ENCODE measurements at places on chromosomes 5 and 9. TPM values are rescaled to one million over a fixed set of nuclear protein-coding genes. Genes with fewer than 3 reads are reported as not detected.

Gene TMC1
- total RNA-seq, result not detected

GRCh38 chr9:86324308-86324707, 29.9 kb downstream of the TUT7 start:
- no peaks in the 10 kb centered on the region for H3K27me3 ChIP-seq
- H3K36me3 ChIP-seq, result peaks cover 65% of the 10 kb centered on the region
- no peaks in the 10 kb centered on the region for H3K4me1 ChIP-seq
- DNase-seq, result no peak
- no peak overlapping the region for H3K27ac ChIP-seq

Gene BTNL3
- not detected for total RNA-seq

DNA sequence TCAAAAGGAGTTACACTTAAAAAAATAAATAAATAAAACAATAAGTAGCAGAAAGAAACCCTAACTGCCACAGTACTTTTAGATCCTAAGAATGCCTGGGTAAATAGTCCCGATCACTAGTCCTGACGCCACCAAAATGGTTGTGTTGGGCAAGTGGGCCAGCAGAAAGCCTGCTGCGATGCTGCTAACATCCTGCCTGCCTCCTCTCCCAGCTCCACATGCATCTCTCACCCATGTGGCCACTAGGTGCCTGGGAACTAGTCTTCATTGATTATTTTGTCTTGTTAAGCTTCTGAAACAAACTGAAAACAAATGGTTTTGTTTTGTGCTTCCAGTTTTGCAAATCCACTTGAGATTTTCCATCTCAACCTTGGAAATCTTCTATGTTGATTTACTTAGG, 54.4 kb upstream of the TRAF1 start:
- H3K4me1 ChIP-seq, result no peaks in the 10 kb centered on the region
- no peak overlapping the region for H3K27ac ChIP-seq
- H3K27me3 ChIP-seq, result no peaks in the 10 kb centered on the region

DNA sequence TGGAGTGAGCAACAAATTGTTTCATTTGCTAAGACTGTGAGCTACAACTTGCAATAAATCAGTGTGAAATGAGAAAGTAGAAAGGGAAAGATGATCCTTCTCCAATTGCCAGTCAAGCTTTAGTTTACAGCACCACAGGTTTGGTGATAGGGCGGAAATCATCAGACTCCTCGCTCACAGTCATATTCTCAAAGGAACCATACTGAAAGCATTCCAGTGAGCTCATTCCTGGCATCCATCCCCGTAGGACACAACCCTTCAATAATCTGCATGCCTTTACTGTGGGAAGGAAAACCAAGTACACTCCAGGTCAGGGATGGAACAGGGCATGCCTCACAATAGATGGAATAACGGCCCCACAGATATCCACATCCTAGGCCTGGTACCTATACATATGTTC, 80.7 kb downstream of the FSTL4 start:
- no peaks in the 10 kb centered on the region for H3K27me3 ChIP-seq
- no peak overlapping the region for H3K4me3 ChIP-seq
- no peaks in the 10 kb centered on the region for H3K4me1 ChIP-seq
- H3K27ac ChIP-seq, result no peak overlapping the region

Gene TLX3
- not detected for total RNA-seq

GRCh38 chr5:156543348-156544145, 216.6 kb downstream of the SGCD start:
- no peak overlapping the region for H3K4me3 ChIP-seq
- no peaks in the 10 kb centered on the region for H3K27me3 ChIP-seq
- no peak for DNase-seq

DNA sequence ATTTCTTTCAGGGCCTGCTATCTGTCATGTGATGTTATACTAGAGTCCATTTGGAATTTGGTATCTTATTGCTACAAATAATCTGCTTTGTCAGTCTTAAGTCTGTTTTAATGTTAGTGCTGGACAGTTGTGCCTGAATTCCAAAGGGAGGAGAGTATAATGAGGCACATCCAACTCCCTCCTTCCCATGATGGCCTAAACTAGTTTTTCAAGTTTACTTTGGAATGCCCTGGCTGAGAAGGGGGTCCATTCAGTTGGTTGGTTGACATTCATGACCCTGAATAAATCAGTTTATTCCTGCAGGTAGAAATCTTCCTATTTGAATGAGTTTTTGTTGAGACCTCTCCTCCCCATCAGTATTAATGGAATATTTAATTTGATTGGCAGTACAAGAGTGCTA, 9.4 kb upstream of the LRRTM2 start:
- H3K36me3 ChIP-seq, result peaks cover 5% of the 10 kb centered on the region
- no peaks in the 10 kb centered on the region for H3K4me1 ChIP-seq
- no peaks in the 10 kb centered on the region for H3K27me3 ChIP-seq

DNA sequence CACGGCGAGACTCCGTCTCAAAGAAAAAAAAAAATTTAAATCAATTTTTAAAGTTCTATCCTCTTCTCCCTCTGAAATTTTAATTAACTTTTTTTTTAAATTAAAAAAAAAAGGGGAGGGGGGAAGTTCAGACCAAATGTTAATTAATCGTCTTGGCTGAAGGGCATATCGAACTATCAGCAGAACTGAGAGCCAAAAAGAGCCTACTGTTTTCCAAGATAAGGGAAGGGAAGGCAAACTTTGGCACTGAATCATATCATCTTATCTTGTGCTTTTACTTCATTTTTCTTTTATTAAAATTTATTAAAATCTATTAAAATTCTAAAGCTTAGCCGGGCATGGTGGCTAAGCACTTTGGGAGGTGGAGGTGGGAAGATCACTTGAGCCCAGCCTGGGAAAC, 45.9 kb upstream of the MTMR12 start:
- no peak for DNase-seq
- no peaks in the 10 kb centered on the region for H3K4me1 ChIP-seq
- no peak overlapping the region for H3K27ac ChIP-seq
- H3K36me3 ChIP-seq, result peaks cover 17% of the 10 kb centered on the region
- H3K4me3 ChIP-seq, result no peak overlapping the region

- H3K36me3 ChIP-seq, result no peaks in the 10 kb centered on the region
- H3K4me1 ChIP-seq, result peaks cover 5% of the 10 kb centered on the region
- H3K27ac ChIP-seq, result no peak overlapping the region
- H3K27me3 ChIP-seq, result no peaks in the 10 kb centered on the region
- no peak for DNase-seq
These were observed 15.7 kb downstream of the NACC2 start for GRCh38 chr9:136079211-136079915.

Gene FCHSD1
- 33.7 TPM for total RNA-seq

Gene LHX3
- not detected for total RNA-seq

GRCh38 chr9:12554636-12555035, 138.5 kb upstream of the TYRP1 start:
- no peak overlapping the region for H3K27ac ChIP-seq
- H3K4me3 ChIP-seq, result no peak overlapping the region
- no peaks in the 10 kb centered on the region for H3K27me3 ChIP-seq
- DNase-seq, result no peak
- no peaks in the 10 kb centered on the region for H3K4me1 ChIP-seq

DNA sequence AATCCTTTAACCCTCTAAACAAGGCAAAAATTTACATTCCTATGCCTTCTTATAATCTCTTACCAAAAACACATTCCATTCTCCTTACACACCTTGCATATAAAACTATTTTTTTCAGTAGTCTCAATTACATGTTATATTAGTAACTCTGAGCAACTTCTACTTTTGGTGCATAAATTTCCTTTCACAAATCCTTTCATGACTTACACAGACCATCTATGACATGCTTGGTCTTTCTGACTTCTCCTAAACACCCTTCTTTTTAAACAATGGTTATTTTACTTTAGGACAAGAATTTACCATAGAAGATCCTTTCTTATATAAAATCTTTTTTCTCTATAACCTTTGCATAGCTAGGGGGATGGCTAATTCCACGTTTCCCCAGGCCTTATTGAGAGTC, 208.0 kb upstream of the ARRDC3 start:
- no peaks in the 10 kb centered on the region for H3K27me3 ChIP-seq
- DNase-seq, result no peak

DNA sequence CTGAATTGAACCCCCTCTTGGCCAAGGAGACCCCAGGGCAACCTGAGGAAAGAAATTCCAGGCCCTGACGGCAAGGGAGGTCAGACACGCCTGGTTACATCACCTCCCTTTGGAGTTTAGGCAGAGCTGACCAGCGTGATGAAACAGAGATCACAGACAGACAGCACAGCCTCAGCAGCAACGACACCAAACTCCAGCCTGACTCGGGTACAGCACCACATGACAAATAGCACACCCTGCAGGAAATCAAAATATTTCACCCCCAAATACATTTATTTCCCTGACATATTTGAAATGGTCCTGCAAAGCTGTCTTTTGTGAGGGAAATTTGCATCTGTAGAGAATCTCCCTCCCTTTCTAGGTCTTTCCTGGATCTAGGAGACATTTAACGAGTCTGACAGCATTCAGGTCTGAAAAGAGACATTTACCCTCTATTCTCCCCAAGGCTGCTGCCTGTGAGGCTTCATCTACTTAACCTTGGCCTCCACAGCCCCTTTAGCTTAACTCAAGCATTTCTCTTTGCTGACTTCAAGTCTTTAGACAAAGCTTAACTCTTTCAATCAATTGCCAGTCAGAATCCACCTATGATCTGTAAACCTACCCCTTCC, 2.6 kb downstream of the QSOX2 start:
- no peaks in the 10 kb centered on the region for H3K36me3 ChIP-seq
- H3K4me3 ChIP-seq, result no peak overlapping the region
- peaks cover 28% of the 10 kb centered on the region for H3K4me1 ChIP-seq
- H3K27ac ChIP-seq, result no peak overlapping the region

GRCh38 chr5:76245590-76245989, 157.5 kb upstream of the IQGAP2 start:
- H3K4me3 ChIP-seq, result no peak overlapping the region
- no peaks in the 10 kb centered on the region for H3K4me1 ChIP-seq
- H3K36me3 ChIP-seq, result no peaks in the 10 kb centered on the region
- H3K27me3 ChIP-seq, result no peaks in the 10 kb centered on the region
- no peak overlapping the region for H3K27ac ChIP-seq

GRCh38 chr9:35303567-35303966, 141.8 kb downstream of the UNC13B start:
- no peaks in the 10 kb centered on the region for H3K36me3 ChIP-seq
- no peak overlapping the region for H3K4me3 ChIP-seq
- no peak overlapping the region for H3K27ac ChIP-seq
- no peak for DNase-seq

Data from CD8-positive, alpha-beta memory T cell (primary cell).